ENCODE measurements at places on chromosomes 4 and X.

DNA sequence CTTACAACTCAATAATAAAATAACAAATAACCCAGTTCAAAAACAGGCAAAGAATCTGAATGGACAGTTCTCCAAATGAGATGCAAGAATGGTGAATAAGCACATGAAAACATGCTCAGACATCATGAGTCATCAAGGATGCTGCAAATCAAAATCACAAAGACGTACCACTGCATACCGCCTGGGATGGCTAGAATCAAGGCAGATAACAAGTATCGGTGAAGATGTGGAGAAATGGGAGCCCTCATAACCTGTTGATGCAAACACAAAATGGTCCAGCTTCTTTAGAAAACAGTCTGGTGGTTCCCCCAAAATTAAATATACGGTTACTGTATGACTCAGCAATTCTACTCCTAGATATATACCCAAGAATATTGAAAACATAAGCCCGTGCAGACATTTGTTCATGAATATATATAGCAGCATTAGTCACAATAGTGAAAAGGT lies 32.5 kb downstream of the AKAP4 start:
- DNase-seq = peak; percentile 16

DNA sequence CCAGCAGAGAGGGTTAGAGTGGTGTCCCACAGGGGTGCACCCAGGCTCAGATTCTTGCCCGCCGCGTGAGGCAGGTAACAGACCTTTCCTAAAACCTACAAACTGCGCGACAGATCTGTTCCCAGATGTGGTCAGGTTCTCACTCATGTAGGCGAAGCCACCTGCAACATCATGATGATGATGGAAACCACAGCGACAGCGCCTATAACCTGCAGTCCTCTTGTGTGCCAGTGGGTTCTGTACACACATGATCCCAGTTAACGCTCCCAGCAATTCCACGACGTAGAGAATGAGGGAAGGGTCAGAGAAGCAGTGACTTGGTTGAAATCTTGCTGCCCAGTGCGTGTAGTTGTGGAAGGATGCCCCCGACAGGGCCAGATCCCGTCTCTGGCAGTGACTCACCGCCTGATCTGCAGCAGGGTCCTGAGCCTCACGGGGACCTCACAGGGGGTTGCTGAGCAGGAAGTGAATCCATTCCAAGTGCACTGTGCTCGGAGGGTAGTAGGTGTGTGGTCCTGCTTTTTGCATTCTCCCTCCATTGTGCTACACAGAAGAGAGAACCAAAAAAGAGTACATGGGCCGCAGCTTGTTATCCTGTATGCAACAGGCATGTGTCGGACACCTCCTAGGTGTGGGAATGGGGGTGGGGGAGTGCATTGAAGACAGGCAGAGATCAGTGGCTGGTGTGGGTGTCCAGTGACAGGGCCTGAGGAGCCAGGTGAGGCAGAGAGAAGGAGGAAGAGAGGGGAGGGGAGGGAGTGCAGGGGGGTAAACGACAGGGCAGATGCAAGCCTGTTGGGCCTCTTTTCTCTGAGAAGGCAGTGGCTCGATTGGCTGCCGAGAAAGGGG lies 66.6 kb downstream of the MTMR1 start:
- DNase-seq = no peak

GRCh38 chr4:142558851-142559250 lies 287.2 kb downstream of the INPP4B start:
- DNase-seq = no peak

- no peak for DNase-seq
Observed at GRCh38 chr4:115972967-115973366, 859.5 kb upstream of the NDST4 start.

DNA sequence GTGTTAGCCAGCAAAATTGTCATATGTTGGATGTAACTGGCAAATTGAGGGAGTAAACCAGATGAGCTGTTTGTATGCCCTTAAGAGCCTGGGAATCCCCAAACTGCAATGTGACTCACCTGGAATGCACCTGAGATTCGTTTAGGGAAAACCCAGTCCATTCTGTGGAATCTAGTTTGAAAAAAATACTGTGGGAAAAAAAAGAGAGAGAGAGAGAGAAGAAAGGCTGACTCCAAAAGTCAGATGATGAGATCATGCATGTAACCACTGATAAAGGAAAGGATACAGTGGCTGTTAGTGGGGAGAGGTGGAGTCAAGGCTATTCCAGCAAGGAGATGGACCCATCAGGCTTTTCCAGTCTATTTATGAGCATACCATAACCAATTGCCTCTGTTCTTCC lies 48.5 kb downstream of the SLC9A7 start:
- no peak for DNase-seq

- DNase-seq = peak; percentile 43
Observed at GRCh38 chr4:14994242-14994641, 8.0 kb upstream of the CPEB2 start.

DNA sequence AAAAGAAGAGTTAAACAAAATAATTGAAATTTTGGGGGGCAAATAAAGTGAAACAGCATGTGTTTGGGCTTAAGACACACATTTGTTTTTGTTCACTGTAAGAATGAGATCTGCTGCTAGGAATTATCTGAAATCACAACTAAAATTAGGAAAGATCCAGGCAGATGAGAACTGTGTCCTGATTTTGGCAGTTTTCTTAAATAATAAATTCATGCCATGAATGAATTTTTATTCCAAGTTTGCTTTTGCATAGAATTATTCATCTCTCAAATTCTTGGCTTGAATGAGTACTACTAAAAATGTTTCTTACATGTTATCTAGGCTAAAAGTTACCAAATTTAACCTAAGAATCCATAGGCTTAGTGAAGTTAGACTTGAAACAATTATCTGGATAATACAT lies 321.7 kb downstream of the ANK2 start:
- DNase-seq = no peak

GRCh38 chr4:152430507-152430906 lies 105.4 kb downstream of the FBXW7 start:
- peak; percentile 15 for DNase-seq

- no peak for DNase-seq
Observed at GRCh38 chr4:121209171-121209570, 45.0 kb upstream of the TNIP3 start.

- no peak for DNase-seq
Observed at GRCh38 chr4:171594293-171594692, 218.9 kb upstream of the GALNTL6 start.

GRCh38 chr4:105933083-105933482 lies 37.8 kb downstream of the NPNT start:
- no peak for DNase-seq

- no peak for DNase-seq
Observed at GRCh38 chr4:48431401-48431800, 51.7 kb upstream of the SLC10A4 start.

DNA sequence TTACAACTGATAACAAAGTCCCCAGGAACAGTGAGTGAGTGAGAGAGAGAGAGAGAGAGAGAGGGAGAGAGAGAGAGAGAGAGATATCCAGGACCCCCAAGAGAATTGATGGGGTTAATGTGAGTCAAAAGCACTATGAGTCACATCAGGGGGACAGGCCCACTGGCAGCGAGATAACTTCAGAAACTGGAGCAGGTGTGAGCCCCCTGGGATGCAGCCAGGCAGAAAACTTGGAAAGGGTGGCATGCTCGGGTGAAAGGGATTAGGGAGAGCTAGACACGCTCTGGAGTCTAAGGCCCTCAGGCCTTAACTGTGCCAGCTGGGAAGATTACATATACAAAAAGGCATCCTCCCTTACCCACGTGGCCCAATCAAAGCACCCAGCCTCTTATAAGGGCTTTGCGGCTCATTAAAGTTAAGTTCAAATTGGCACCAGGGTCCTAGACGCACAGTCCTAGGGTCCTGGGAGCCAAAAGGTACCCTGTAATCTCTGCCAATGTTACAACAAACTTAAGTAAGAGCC lies 841 bp downstream of the ACOT9 start:
- peak; percentile 20 for DNase-seq

GRCh38 chrX:109393859-109394258 lies 88.0 kb downstream of the GUCY2F start:
- peak; percentile 14 for DNase-seq

DNA sequence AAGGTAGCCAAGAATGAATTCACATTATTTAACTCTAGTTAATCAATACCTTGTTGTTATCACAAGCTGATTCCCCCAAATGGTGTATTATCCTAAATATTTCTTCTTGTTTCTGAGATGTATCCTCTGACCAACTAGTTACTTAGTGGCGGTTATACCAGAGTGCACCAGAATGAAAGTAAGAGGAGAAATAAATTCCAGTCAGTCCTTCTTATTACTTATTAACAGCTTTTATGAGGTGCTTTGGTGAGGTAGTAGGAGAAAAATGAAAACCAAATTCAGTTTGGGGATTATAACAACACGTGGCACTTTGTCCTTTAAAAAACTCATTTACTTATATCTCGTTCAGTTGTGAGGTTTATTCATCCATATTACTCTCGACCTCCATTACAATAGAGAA lies 101.9 kb downstream of the AMMECR1 start:
- DNase-seq = no peak

- DNase-seq = no peak
Observed at GRCh38 chrX:111039606-111040005, 56.4 kb upstream of the PAK3 start.

GRCh38 chr4:113675731-113676697 lies 85.5 kb downstream of the CAMK2D start:
- DNase-seq = no peak

- peak; percentile 89 for DNase-seq
Observed at GRCh38 chrX:48911412-48912182, at the start of gene SLC35A2. TSS of gene SLC35A2 (minus strand) at chrX:48911646. CDS start at chrX:48911636, 10 bp downstream.

- DNase-seq = no peak
Observed at GRCh38 chr4:172073590-172073989, 260.4 kb downstream of the GALNTL6 start.

GRCh38 chr4:63558709-63559108 lies 850.5 kb downstream of the TECRL start:
- no peak for DNase-seq

GRCh38 chrX:72461766-72462165 lies 110.9 kb downstream of the HDAC8 start:
- DNase-seq = no peak

DNA sequence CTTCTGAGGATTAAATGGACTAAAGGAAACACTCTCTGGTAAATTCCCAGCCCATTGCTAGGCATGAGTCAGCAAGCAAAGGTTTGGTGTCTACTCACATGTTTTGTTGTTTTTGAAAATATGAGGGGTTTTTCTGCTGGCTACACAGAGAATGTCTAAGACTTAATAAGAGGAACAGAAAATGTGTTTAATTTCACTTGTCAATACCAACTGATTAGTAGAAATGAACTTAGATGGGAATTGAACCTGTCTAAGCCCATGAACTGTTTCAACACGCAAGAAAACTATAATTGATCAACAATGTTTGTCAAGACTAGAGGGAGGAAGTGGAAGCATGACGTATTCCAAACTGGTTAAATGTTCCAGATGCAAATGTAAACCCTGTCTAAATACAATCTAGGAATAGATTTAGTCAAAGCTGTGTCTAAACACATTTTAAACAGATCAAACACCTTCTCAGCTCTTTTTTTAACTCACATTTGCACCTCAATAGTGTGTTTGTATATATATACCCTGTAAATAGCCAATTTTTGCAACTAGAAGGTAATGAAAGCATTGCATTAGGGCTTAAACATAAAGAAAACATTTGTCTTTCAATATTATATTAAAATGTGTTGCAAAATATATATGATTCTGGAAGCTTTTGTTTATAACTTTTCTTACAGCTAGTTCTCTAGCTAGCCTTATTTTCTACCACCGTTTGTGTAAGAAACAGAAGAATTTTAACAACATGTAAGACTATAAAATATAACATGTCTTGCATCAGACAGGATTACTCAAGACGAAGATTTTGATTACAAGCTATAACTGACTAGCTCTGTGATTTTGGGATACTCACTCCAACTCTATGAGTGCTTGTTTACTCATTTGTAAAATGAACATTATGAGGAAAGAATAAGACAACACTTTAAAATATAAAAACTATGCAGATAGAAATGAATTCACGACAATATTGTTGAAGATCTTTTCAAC lies 607.8 kb downstream of the FSTL5 start:
- no peak for DNase-seq

DNA sequence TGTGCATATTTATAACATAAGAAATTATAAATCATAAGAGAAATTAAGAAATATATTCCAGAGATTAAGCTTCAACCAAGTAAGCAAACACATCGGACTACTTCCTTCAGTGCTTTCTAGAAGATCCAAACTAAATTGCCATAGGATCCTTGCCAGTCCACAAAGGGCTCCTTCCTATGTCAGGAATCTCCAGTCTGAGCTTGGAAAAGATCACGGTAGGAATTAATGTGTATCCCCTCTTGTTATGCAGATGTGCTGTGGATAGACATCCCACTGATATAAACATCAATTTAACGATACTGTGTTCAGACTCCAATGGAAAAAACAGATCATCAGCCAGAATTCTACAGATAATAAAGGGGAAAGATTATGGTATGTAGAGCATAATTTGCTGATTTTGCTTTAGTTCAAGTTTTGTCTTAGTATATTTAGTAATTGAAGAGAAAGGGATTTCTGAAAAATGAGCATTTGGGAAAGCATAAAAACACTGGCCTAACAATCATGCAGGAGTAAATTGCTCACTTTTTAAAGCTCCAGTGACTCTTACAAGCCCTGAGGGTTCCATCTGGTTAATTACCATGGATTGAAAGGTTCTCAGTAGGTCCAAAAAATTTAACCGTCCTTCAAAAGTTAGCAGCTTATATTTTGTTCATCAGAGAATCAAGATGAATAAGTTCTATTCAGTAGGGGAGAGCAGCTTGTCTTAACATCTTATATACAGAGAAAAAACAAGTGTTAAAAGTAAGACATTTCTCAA lies 65.9 kb downstream of the HHIP start:
- DNase-seq = no peak

GRCh38 chr4:93660036-93660435 lies 168.5 kb upstream of the ATOH1 start:
- no peak for DNase-seq

GRCh38 chr4:73477176-73477575 lies 4.4 kb upstream of the AFM start:
- DNase-seq = no peak

DNA sequence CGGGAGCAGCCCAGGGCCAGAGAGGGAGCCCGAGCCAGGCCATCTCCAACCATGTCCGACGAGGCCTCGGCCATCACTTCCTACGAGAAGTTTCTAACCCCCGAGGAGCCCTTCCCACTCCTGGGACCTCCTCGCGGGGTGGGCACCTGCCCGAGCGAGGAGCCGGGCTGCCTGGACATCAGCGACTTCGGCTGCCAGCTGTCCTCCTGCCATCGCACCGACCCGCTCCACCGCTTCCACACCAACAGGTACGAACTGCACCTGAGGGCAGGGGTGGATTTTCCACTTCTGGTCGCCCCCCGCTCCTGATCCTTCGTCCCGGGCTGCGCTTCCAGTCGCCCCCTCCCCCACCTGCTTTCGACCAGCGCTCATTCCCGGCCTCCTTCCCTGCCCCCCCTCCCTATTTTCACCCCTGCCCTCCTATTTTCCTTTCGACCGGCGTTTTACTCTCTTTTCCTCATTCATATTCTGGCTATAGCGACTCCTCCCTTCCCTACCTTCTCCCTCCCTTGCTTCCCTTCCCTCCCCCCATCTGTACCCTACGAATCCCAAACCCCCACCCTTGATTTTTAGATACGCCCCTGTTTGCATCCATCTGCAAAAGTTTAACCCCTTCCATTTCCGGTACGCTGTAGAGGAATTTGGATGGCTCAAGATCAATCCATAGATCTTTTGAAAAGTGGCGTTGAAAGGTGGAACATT lies 633 bp downstream of the FAM199X start:
- DNase-seq = no peak

- no peak for DNase-seq
Observed at GRCh38 chrX:150196285-150196684, 166.8 kb upstream of the MAMLD1 start.

Data from activated CD4-positive, alpha-beta T cell treated with anti-CD3 and anti-CD28 coated beads, Interleukin-2, Interleukin-6, amounts not matched to agents 100 ng/mL and 50 ng/mL, durations not matched to agents 16 hours and 8 hours (primary cell).